HCEC 1CT (cell line): ENCODE measurements at places on chromosomes 3 and 15.
A peak's percentile ranks its signal among the peaks of the same experiment; 100 is the strongest.

DNA sequence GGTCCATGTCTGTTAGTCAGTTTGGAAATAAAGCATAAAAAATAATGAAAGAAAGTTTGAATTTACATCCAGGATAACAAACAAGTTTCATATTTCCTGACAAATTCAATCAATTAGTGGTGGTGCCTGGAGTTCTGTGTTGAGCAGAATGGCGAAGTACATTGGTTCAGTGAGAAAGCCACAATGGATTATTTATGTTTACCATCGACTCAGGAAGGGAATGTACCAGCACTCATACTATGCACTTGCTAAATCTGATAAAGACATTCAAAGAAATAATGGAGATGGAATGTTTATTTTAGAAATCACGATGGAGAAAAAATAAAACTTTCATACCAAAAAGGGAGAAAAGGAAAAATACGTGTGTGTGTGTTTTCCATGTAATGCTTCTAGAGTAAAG lies 45.3 kb upstream of the MME start:
- DNase-seq: no peak

- no peak for DNase-seq
Observed at GRCh38 chr3:126269354-126269753, 87.9 kb downstream of the KLF15 start.

DNA sequence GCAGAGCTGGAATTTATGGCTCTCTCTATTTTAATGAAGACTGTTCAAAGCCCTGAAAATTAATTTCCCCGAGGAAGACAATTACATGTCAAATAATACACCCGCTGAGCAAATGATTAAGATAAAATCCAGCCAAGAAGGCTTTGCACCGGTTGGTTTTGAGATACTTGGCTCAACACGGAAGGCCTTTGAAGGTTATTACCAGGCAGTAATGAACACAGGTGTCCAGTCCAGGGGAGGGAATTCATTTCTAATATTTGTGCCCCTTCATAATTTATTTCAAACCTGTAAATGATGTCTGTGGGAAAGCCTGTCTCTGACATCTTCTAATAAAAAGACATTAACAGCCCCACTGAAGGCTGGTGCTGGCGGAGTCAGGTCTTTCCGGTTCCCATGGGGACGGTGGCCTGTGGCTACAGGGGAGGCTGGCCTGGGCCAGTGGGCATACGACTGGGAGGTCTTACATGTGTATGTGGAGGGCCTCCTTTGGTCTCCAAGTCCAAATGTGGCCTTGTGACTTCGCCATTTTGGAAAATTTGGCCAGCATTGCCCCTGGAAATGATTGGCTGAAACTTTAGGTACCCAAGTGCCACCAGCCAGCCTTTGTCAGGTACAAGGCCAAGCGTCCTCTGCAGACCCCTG lies 49.9 kb upstream of the IQSEC1 start:
- DNase-seq: no peak

- DNase-seq: peak; percentile 97
Observed at GRCh38 chr3:115804713-115805119, 181.4 kb downstream of the GAP43 start.

DNA sequence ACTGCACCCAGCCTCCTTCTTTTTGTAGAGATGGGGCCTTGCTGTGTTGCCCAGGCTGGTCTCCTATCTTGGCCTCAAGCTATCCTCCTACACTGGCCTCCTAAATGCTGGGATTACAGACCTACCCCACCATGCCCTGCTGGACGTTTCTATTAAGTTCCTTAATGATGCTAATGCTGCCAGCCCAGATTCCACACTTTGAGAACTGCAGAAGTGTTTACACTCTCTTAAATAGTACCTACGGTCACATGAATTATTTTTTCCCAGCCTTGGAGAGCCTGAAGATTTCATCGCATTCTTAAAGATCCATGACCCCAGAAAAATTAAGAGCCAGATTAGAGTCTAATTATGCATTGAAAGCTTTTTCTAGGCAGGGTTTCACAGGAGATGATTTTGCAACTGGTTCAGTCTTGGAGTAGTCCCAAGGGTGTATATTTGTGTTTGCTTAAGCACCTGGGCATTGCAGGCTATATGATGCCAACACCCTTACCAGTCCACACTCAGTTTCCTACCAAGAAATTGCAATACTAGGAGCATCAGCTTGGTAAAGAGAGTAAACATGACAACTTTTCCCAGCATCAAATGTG lies 36.6 kb downstream of the TM4SF4 start:
- no peak for DNase-seq
